Panc1 (cell line): ENCODE measurements at places on chromosomes 5 and 9.

DNA sequence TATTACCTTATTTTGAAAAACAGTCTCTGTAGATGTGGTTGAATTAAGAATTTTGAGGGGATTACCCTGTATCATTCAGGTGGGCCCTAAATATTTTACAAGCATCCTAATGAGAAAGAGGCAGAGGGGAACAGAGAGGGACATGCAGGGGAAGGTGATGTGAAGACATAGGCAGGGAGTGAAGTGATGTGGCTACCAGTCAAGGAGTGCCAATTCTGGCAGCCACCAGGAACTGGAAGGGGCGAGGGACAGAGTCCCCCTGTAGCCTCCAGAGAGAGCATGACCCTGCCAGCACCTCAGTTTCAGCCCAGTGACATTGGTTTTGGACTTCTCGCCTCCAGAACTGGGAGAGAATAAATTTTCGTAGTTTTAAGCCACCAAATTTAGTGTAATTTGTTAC lies 44.1 kb downstream of the PIP5K1B start:
- no peak overlapping the region for H3K4me3 ChIP-seq
- no peak for DNase-seq
- no peaks in the 10 kb centered on the region for H3K27me3 ChIP-seq
- H3K36me3 ChIP-seq: no peaks in the 10 kb centered on the region
- H3K4me1 ChIP-seq: no peaks in the 10 kb centered on the region

GRCh38 chr5:89900346-89900745 lies 509.2 kb downstream of the CETN3 start:
- no peaks in the 10 kb centered on the region for H3K27me3 ChIP-seq
- H3K36me3 ChIP-seq: no peaks in the 10 kb centered on the region
- no peak for DNase-seq
- H3K4me1 ChIP-seq: no peaks in the 10 kb centered on the region

- peaks cover 2% of the 10 kb centered on the region; the same call in 1 of the 2 replicates for H3K27me3 ChIP-seq
- no peak for DNase-seq
- peaks cover 12% of the 10 kb centered on the region; the same call in 1 of the 2 replicates for H3K4me1 ChIP-seq
- no peaks in the 10 kb centered on the region for H3K36me3 ChIP-seq
- peak overlapping the region; percentile 71 for H3K27ac ChIP-seq
These were observed 1.0 kb upstream of the F2R start for GRCh38 chr5:76714751-76715485.

GRCh38 chr9:99226054-99226453 lies 4.0 kb downstream of the SEC61B start:
- peaks cover 19% of the 10 kb centered on the region for H3K36me3 ChIP-seq
- no peak for DNase-seq
- H3K4me1 ChIP-seq: peaks cover 3% of the 10 kb centered on the region; the same call in 1 of the 2 replicates
- H3K4me3 ChIP-seq: no peak overlapping the region

DNA sequence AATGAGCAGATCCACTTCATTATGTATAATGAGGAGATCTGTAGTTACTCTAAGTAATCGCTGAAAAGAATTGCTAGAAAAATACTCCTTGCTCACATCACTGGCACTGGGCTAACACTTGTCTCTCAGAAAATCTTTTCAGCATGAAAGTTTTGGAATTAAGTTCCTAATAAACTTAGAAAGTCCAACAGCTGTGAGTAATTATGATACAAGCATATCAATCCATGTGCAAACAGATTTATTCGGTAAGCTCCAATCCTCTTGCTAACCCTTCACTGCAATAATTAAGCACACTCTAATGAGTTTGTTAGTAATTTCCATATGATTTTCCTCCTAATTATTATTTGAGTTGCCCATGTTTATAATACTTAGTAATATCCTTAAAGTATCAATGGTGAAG lies 652.6 kb upstream of the WWC1 start:
- DNase-seq: no peak
- no peak overlapping the region for H3K27ac ChIP-seq
- no peaks in the 10 kb centered on the region for H3K36me3 ChIP-seq
- H3K4me1 ChIP-seq: no peaks in the 10 kb centered on the region
- H3K4me3 ChIP-seq: no peak overlapping the region

- H3K27me3 ChIP-seq: no peaks in the 10 kb centered on the region
- no peak overlapping the region for H3K4me3 ChIP-seq
- no peak for DNase-seq
- no peaks in the 10 kb centered on the region for H3K4me1 ChIP-seq
- H3K27ac ChIP-seq: no peak overlapping the region
These were observed 70.3 kb upstream of the VCAN start for GRCh38 chr5:83401122-83401731.

GRCh38 chr9:110156902-110157301 lies 51.1 kb downstream of the C9orf152 start:
- no peaks in the 10 kb centered on the region for H3K27me3 ChIP-seq
- DNase-seq: no peak
- no peaks in the 10 kb centered on the region for H3K4me1 ChIP-seq
- no peak overlapping the region for H3K4me3 ChIP-seq
- no peak overlapping the region for H3K27ac ChIP-seq

DNA sequence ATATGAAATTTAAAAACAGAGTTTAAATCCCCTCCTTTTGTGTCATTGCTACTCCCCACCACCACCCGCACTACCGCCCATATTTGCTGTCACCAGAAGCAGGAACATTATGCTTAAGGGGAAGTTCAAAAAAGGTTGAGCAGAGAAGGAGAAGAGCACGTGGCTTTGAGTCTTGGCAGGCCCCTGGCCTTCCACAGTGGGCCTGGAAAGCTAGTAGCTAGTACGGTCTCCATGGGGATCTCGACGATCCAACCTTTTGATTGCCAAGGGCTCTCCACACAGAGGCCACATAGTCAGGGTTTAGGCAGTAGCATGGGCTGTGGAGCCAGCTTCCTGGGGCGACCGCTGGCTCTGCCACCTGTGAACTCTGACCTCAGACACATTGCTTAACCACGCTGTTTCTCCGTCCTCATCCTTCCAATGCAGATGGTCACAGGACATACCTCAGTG lies 90.1 kb downstream of the GOLPH3 start:
- H3K36me3 ChIP-seq: no peaks in the 10 kb centered on the region
- no peak for DNase-seq
- no peak overlapping the region for H3K27ac ChIP-seq
- H3K4me1 ChIP-seq: no peaks in the 10 kb centered on the region

- H3K4me1 ChIP-seq: no peaks in the 10 kb centered on the region; the same call in 1 of the 2 replicates
- no peak overlapping the region for H3K27ac ChIP-seq
- no peaks in the 10 kb centered on the region; the same call in 1 of the 2 replicates for H3K36me3 ChIP-seq
- no peak overlapping the region for H3K4me3 ChIP-seq
- H3K27me3 ChIP-seq: no peaks in the 10 kb centered on the region
These were observed 67.5 kb downstream of the FANCC start for GRCh38 chr9:95249986-95250385.

GRCh38 chr5:157351802-157352092 lies 85.8 kb downstream of the CYFIP2 start:
- no peak for DNase-seq
- H3K4me1 ChIP-seq: no peaks in the 10 kb centered on the region
- no peak overlapping the region for H3K4me3 ChIP-seq
- no peaks in the 10 kb centered on the region; the same call in 1 of the 2 replicates for H3K27me3 ChIP-seq
- no peaks in the 10 kb centered on the region for H3K36me3 ChIP-seq

DNA sequence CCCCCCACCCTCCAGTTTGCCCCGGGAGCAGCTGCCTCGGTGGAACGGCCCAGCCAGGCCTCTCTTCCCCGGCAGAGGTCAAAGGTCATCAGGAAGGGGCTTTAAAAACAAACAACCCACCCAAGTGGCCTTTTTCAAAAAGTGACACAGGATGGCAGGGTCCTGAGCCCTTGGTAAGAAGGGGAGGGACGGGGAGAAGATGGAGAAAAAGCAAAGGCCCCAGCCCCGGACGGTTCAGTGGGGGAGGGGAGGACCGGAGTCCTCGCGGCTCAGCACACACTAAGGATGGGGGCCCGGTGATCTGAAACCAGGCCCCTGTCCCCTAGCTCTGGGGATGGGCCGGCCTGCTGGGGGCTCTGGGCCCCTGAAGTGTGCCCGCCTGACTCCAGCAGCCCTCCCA lies 1.1 kb downstream of the PRRX2 start:
- H3K36me3 ChIP-seq: no peaks in the 10 kb centered on the region
- no peak overlapping the region for H3K4me3 ChIP-seq
- no peak overlapping the region for H3K27ac ChIP-seq

DNA sequence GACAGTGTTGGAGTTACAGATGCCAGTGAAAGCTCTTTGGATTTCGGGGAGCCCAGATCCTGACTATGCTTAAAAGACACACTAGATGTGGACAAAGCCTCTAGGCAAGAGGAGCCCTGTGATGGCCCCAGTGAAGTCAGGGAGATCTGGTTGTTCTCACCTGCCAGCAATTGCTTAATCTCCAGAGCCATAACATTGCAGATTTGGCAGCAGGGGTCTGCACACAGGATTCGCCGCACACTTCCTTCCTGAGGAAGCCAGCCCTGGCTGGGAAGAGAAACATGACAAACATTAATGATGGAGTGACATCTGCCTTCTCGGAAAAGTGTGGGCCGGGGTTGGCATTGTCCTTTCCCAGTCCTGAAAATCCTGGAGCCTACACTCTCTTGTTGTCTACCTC lies 65.2 kb upstream of the PHF24 start:
- H3K4me3 ChIP-seq: no peak overlapping the region
- H3K4me1 ChIP-seq: no peaks in the 10 kb centered on the region
- peaks cover 42% of the 10 kb centered on the region for H3K27me3 ChIP-seq
- no peak overlapping the region for H3K27ac ChIP-seq

DNA sequence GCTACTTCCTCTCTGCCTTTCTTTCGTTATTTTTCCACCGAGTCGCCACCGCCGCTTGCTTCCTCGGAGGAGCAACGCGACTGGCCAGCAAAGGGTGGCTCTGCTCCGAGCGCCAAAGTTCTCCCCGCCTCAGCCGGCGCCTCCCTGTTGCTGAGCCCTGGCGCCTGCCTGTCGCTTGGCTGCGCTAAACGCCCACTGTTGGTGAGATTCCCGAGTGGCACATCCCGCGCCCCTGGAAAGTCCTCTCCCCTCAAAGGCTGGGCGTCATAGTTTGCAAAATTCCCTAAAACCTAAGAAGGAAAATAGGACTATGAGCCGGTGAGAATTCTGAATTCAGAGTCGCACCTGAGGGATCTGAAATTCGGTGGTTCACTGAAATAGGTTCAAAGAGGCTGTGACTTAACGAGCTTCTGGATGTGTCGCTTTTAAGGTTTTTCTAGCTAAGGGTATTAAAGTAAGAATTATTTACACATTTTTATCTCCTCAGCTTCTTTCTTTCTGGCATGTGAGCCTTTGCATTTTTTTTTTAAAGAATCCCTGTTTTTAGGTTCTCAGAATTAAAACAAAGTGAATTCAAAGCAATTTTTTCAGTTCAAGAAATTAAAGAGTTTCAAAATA lies at the start of gene GRIN3A:
Gene GRIN3A, minus strand, starts transcription at position 82 of the 618 bp plus-strand sequence. CDS start 668 bp downstream, outside the sequence.
- no peaks in the 10 kb centered on the region for H3K4me1 ChIP-seq
- no peaks in the 10 kb centered on the region for H3K36me3 ChIP-seq
- no peaks in the 10 kb centered on the region; the same call in 1 of the 2 replicates for H3K27me3 ChIP-seq
- H3K4me3 ChIP-seq: peak within 1 kb of the TSS; percentile 37
- H3K27ac ChIP-seq: no peak within 1 kb of the TSS

GRCh38 chr9:37619806-37620205 lies 27.4 kb upstream of the TOMM5 start:
- no peak for DNase-seq
- H3K4me1 ChIP-seq: no peaks in the 10 kb centered on the region
- no peaks in the 10 kb centered on the region for H3K36me3 ChIP-seq
- H3K27me3 ChIP-seq: no peaks in the 10 kb centered on the region; the same call in 1 of the 2 replicates
- H3K4me3 ChIP-seq: no peak overlapping the region
- H3K27ac ChIP-seq: no peak overlapping the region

DNA sequence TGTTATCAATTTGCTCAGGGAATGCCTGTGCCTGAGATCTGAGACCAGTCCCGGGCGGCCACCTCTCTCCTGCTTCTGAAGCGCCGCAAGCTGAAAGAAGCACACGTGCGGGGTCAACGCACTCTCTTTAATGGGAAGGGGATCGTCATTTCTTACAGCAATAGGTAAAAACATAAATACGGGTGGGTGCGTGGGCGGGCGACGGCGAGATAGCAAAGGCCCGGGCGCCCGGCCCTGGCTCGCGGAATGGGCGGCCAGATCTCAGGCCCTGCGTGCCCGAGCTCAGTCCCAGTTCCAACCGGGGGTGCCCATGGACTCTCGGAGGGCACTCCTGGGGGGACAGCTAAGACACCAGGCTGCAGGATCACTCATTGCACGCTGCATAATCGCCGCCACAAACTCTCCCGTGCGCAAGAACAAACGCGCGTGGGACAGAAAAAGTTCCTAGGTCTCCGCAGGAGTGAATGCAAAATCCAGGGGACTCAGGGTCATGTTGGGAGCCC lies 3.0 kb downstream of the NKX2-5 start:
- H3K36me3 ChIP-seq: no peaks in the 10 kb centered on the region
- no peak overlapping the region for H3K4me3 ChIP-seq
- H3K4me1 ChIP-seq: no peaks in the 10 kb centered on the region
- no peak overlapping the region for H3K27ac ChIP-seq

- H3K4me3 ChIP-seq: no peak overlapping the region
- no peak overlapping the region for H3K27ac ChIP-seq
- no peaks in the 10 kb centered on the region for H3K4me1 ChIP-seq
- no peaks in the 10 kb centered on the region for H3K36me3 ChIP-seq
- H3K27me3 ChIP-seq: no peaks in the 10 kb centered on the region; the same call in 1 of the 2 replicates
These were observed 11.2 kb upstream of the SRP19 start for GRCh38 chr5:112849912-112850311.

DNA sequence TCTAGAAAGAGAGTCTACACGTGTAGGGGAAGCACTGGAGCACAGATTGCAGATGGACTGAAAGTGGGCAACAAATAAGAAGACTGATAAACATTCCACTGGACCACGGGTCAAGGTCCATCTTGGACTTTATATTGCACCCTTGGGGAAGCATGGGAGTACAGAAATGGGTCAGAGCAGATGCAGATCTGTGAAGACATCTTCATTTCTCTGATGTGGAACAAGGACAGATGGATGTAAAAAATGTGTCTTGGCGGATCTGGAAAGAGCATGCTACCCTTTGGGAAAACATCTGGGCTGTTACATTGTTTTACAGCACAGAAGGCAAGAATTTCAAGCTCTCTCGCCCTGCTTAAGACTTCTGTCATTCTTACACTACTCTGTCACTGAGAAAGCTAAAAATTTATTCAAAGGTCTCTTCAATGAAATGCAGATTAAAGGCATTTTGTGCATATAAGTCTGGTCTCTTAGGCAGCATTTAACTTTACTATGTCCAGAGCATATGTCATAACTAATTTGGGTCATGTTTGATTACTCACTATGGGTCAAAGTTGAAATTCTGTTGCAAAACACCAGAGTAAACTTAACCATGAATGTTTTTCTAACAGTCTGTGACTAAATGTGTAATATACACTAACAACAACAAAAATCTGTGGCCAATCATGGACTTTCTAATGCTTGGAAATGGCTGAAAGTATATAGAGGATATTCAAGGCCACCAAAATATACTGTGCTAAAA lies 756.4 kb upstream of the DMAC1 start:
- no peaks in the 10 kb centered on the region for H3K4me1 ChIP-seq
- H3K36me3 ChIP-seq: no peaks in the 10 kb centered on the region
- no peak for DNase-seq
